Fibroblast of skin of abdomen (primary cell): ENCODE measurements at places on chromosomes 1 and 21.

DNA sequence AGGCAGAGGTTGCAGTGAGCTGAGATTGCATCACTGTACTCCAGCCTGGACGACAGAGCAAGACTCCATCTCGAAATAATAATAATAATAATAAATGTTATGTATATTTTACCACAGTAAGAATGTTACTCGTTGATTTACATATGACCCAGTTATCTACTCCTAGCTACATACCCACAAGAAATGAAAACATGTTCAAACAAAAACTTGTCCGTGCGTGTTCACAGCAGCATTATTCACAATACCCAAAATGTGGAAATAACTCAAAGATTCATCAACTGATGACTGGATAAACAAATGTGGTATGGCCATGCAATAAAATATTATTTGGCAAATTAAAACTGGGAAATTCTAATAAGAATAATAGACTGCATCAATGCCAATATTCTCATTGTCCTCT is 31.7 kb upstream of the ENSA start:
- no peak for DNase-seq

DNA sequence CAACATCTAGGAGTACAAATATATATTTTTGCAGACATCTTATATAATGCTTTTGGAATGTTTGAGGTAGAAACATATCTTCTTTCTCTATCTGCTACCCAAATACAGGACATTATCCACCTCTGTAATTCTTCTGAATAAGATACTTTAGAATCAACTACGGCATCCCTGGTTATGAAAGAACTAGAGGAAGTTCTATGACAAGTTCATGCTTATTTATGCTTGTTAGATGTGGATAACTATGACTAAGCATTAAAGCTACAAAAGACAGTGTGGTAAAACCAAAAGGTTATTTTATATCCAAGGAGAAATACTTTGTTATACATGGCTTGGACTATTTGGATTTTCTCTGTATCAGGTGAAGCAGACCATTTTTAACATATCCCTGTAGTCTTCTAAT is 894.0 kb downstream of the KCNT2 start:
- DNase-seq, result peak; percentile 69

- DNase-seq, result no peak
These were observed at the start of gene S100A1 for GRCh38 chr1:153627715-153628626. TSS of gene S100A1 (plus strand) at chr1:153628434. CDS start at chr1:153630522, 2,088 bp downstream.

- DNase-seq, result no peak
These were observed 450.5 kb downstream of the NUF2 start for GRCh38 chr1:163772246-163772645.

DNA sequence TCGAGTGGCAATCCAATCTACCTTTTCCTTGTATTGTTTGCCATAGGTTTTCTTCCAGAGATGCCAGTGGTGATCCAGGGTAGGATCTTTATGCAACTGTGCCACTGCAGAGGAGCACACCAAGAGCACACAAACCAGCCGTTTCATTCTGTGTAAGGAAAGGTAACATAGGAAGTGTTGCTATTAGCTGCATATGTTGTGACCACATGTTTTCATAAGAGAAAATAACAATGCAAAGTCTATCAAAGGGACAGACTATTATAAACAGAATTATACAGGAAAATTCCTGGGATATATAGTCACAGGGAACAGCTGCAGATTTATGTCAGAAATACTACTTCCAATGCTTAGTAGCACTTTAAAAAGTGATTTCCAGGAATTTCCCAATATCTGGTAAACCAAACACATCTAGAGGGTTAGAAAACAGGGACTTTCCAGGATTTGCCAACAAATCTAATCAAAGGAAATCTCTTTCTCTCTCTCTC is 919 bp downstream of the CTSS start:
- peak; percentile 86 for DNase-seq

DNA sequence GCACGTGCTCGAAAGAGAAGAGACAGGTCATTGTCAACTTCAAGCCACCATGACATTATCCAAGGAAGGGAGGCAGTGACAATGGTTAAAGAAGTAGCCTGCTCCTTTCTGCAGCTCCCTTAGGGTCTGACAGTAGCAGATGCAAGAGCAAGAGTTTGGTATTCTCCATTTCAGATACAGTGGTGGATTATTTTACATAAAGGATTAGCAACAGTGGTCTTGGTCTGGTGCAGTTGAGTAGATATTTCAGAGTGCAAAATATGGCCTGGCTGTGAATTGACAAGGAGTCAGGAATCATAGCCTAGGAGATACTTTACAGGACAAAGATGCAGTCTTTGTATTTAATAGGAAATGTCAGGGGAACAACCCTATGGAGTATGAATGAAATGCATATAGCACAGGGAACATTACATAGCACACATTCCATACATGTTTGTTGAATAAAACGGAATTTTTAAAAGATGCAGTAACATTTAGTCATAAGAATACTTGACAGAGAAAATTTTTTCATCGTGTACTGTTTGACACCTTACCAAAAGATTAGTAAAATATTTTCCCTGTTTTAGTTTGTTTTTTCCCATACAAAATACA is 41.8 kb downstream of the CHRM3 start:
- DNase-seq, result peak; percentile 68

GRCh38 chr1:61740751-61741700 is 1.3 kb upstream of the PATJ start:
- DNase-seq, result no peak

DNA sequence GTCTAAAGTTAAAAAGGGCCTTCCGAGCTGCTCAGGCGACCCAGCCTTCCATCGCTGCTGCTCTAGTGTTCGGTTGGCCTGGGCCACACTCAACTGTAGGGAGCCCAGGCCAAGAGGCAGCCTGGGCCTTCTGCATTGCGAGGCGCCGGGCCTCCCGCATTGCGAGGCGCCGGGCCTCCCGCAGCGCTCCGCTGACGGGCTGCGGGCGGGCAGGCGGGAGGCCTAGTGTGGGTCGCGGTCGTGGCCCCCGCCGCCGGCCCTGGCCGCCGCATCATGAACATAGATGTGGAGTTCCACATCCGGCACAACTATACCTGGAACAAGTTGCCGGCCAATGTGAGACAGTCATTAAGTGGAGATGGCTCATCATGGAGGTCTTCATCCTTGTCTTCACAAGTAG is 48.3 kb downstream of the PPIAL4G start:
- DNase-seq, result no peak

DNA sequence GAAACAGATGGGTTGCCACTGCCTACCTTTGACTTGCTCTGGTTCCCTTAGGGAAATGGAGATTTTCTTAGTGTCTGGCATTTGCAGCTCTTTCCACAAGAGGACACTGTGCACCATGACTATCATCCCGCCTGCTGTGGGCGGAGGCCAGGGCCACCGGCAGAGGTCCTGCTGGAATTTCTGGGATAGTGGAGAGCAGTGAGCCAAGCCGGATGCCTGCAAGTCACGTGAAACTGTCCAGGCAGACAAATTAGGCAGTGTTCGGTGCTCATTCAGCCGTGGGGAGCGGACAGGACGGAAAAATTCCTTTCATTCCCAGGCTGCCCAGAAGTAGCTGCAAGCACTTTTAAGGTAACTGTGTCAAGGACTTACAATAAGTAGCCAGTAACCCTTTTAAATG is 43.4 kb downstream of the IGSF5 start:
- peak; percentile 90 for DNase-seq

DNA sequence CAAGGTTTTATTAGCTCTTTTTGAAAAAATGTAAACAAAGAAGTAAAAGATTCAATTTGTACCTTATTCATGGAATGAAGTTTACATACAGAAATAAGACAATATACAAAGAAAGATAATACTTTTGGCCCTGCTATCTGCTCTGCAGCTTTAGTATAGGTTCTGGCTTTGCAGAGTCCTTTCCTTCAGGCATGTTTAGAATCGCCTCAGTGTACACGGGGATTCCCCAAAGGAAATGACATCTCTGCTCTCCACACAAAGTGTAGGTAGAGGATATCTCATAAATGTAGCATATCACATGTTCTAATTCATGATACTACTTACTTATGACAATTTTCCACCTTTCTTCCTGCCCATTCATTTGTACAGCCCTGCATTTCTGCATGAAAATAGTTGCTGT is 222.6 kb upstream of the DPYD start:
- no peak for DNase-seq

- no peak for DNase-seq
These were observed 113.3 kb upstream of the WNT4 start for GRCh38 chr1:22256213-22256512.

DNA sequence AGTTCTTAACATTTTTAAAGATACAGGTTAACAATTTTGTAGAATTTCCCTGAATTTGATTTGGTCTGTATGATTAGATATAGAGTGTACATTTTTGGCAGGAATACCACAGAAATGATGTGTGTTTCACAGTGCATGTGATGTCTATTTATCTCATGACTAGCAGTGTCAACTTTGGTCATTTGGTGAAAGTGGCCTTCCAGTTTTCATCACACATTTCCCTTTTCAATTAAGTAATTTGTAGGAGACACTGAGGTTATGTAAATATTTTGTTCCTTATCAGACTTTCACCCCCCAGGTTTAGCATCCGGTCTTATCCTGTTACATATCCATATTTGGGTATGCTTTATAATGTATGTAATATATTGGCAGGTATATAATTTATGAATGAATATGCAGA is 41.8 kb downstream of the MAP3K7CL start:
- no peak for DNase-seq
